HL-60 (cell line): ENCODE measurements at places on chromosomes 11 and 22.

- no peak for DNase-seq
Measured at GRCh38 chr11:27720277-27720830, 20.1 kb upstream of the BDNF start.

GRCh38 chr22:39239561-39240423 is 5.0 kb downstream of the PDGFB start:
- DNase-seq: no peak

GRCh38 chr22:19523240-19524169 is 705 bp downstream of the CLDN5 start:
- DNase-seq: peak; percentile 35

GRCh38 chr22:46373921-46374662 is 38.6 kb downstream of the TRMU start:
- DNase-seq: peak; percentile 9

DNA sequence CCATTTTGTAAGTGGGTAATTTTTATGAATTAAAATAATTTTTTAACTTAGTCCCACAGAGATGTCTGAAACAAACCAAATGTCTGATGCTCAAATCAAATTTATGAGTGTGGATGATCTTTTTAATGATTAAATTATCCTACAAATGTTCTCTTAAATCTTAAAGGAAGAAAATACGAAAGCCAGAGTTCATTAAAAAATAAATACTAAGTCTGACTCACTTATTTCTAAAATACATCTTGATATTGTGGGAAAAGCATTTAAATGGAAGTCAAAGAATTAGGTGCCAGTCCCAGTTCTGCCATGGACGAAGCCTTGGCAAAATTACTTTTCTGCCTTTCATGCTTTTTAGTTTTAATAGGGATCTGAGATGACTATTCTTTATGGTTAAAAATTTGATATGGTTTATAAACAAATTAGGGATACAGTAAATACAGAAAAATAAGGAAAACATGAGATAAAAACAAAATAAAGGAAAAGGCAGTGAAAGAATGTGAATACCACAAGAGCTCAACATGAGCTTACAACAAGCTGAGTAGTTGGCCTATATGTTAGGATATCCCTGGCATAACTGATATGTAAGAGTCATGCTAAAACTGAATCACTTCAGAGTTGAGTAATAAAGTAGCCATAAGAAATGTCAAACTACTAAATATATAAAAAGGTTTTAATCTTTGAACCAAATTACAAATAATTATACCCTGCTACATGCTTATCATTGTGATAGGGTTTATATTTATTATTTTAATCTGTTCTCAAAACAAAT is 9.2 kb downstream of the CCDC34 start:
- DNase-seq: no peak

DNA sequence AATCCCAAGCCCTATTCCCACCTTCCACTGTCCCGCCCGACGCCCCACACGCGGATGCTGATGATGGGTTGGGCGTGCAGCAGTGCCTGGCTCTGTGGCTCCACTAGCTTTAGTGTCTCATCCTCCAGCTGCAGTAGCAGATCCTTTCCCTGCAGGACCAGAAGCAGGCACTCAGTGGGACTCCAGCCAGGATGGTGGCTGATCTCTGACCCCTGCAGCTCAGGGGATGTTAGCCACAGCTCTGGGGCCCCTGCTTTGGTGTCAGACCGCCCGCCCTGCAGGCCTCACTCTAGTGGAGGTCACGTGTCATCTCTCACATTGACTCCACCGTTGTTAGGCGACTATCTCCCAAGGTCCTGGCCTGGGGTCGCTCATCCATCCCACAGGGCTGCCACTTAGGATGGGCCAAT is 11.8 kb downstream of the SMPD1 start:
- no peak for DNase-seq

DNA sequence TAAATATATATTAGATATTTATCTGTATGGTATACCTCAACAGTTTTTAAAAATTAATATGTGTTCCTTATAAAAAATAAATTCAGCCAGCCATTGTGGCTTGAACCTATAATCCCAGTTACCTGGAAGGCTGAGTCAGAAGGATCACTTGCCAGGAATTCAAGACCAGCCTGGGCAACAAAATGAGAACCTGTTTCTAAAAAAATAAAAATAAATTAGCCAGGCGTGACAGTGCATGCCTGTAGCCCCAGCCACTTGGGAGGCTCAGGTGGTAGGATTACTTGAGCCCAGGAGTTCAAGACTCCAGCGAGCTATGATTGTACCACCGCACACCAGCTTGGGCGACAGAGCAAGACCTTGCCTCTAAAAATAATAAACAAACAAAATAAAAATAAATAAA is 54.9 kb downstream of the PHF21A start:
- no peak for DNase-seq

- DNase-seq: no peak
Measured at GRCh38 chr22:46067159-46068111, 82.9 kb upstream of the PPARA start.

DNA sequence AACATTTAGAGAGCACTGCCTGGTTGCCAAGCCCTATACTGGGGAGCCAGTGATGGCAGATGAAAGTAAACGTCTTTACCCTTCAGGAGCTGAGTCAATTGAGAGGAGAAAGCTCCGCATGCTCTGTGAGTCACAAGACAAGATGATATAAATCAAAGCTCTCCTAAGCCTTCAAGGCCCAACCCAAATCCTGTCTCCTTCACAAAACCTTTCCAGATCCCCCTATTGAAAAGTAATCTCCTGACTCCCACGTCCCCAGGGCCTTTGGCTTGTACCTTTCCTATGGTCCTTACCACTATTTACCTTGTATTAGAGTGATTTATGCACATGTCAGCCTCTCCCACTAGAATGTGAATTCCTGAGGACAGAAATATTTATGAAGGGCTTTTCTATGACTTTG is 230.1 kb upstream of the TENM4 start:
- DNase-seq: no peak

DNA sequence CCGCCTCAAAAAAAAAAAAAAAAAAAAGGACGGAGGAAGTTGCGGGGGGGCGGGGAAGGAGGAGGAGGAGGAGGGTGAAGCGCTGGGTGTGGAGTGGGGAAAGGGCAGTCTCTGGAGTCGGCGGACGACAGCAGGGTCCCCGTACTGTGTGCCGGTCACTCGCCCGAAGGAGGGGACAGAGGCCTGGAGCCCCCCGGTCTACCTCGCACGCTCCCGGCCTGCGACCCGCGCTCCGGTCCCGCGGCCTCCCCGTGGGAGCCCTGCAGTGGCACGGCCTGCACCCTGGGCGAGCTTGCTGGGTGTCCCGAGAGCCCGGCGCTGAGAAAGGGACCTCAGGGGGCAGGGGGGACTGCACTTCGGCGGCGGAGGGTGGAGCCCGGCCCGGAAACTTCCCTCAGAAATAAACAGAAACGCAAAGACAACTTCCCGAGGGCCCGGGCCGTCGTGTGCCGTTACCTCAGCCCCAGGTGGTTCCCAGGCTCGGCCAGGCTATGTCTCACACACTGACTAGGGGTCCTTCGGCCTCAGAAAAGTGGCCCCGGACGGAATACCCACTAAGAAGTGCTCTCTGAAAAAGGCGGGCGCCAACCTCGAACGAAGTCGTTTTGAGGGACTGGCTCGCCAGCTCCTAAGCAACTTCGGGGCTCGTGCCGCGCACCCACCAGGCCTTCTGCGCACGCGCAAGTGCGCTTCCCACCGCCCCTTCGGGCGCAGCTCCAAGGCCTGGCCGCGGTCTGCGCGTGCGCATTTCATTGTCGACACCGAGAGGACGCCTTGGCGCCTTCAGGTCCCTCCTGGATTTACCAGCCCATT is at the start of gene MAJIN:
Gene MAJIN (minus strand): TSS at position 688 of the 813 bp plus-strand sequence. CDS start 12,703 bp downstream, outside the sequence.
- DNase-seq: no peak

DNA sequence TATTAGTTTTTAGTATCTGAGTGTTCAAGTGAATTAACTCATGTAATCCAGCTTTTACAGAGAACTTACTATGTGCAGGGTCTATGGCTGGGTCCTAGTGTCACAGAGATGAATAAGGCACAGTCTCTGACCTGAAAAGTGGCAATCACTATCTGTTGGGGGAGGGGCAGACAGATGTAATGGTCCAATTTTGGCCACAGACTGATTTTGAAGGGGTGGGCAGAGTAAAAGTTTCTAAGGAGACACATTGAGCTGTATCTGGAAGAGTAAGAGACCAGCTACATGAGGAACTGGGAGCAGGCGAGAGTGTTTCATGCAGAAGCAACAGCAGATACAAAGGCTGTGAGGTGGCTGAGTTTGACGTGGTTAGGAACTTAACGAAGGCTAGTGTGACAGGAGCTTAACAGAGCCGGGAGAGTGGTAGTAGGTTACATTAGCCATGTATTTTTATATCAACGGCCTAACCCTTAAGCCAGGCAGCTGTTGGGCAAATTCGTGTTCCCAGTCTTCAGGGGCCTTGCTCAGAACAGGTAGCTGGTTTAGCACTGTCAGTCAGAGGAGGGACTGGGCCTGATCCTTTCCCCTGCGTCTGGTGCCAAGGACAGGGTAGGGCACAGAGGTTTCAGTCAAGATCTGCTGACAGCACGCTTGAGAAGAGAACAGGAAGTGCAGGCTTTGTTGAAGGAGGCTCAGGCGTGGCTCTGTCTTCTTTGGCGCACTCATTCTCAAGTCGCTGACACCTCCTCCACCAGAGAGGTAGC is 1.4 kb upstream of the STIM1 start:
- no peak for DNase-seq

GRCh38 chr11:134585666-134586610 is 173.9 kb upstream of the B3GAT1 start:
- DNase-seq: no peak

DNA sequence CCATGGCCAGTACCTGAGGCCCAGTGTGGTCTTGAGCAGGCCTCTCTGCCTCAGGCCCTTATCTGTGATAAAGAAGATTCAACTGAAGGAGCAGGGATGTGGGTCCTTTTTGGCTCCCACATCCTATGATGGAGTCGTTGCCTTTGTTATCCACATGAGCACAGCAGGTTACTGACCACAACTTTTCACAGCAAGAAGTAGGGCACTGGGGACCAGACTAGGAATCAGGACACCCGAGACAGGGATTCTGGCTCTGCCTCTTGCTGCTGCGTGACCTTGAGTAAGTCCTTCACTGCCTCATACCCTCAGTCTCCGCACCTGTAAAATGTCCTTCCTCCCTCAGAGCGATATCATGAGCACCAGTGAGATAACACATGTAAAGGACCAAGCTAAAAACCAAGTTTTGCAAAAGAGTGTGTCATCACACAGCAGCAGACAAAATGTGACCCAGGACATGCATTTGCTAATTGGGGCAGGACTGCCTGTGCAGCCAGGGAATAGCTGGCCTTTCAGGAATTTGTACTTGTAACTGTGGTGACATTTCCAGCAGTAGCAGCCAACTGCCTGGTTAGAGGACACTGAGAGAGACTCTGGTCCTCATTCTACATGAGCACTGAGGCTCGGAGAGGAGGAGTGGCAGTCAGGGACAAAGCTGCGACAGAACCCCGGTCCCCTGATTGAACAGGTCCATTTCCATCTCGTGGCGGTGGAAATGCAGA is 13.2 kb upstream of the SMIM35 start:
- no peak for DNase-seq

DNA sequence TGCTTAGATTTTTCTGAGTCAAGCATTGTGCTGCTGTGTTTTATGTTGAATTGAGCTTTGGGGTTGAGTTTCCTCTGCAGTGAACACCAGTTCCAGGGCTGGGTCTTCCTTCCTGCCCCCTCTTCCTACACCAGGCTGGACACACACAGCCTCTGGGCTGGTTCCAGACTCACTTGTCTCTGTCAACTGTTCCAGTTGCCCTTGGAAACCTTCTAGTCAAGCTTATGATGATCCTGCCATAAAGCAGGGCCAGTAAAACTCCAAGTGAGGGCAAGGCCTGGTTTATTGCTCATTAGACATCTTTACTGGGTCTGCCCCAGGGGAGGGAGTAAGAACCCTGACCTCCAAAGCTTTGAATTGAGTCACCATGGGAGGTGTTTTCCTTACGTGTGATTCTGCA is 61.1 kb downstream of the KIAA1671 start:
- no peak for DNase-seq

DNA sequence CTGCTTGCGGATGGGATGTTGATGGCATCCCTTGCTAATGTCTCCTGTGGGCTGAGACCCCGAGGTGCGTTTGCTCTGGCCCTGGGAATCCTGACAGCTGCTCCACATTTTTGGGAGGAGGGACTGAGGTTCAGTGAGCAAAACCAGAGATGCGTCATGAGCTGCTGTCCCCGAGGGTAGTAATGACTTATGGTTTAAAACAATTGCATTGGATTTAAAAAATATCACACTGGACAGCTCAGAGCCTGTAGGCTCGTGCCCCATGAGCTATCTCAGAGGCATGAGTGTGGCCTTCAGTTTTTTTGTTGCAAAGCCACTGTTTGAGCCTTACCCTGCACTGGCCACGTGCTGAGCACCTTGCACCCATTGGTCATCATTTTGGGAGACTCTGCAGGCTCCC is 20.9 kb upstream of the PARVG start:
- no peak for DNase-seq

DNA sequence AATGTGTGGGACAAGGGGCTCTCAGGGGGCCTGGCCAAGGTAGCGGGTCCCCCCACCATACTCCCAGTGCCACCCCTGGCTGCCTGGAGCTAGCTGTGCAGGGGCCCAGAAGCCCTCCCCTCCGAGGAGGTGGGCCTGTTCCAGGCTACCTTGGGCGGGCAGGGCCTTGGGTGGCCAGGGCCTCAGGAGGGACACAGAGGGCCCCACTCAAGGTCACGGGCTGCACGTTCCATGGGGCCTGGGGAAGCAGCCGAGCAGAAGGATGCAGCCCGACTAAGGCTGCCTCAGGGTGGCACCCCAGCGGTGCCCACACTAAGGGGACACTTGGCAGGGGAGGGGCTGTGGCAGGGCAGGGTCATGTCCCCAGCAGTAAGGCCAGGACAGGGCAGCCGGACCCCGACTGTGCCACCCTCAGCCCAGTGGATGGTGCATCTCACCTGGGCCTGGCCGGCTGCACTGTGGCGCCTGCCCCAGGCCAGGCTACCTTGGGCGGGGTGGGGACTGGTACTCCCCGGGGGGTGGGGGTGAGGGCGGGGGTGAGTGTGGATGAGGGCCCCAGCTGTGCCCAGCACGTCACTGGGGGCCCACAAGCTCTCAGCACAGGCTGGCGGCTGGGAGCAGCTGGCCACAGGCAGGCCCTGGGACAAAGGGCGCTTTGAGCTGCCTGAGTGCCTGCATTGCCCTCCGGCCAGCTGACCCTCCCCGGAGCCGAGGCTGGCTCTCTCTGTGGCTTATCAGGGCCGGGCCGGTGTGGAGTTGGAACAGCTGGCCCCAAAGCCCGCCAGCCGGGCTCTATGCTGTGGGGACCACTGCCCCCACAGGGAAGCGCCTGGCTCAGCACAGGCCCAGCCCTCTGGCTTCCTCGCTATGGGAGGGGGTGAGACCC is 117.1 kb downstream of the KCNQ1 start:
- no peak for DNase-seq

DNA sequence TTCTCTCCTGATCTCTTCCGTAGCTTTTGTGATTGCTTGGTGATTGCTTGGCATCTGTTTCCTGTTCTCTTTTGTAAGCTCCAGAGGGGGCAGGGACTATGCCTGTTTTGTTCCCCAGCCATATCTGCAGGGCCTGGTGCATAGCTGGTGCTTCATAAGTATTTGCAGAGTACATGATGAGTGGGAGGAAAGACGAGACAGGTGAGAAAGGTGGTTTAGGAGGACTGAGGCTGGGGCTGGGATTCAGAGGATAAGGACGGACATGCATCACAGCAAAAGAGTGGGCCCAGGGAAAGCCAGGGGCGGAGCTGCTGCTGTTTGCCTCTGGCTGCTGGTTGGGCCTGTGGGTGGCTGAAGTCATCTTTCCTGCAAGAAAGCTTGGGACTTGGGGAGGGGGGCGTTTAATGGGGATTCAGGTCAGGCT is 62.4 kb downstream of the DSCAML1 start:
- DNase-seq: peak; percentile 69
